ENCODE measurements at places on chromosomes 5 and 9. TPM values are rescaled to one million over a fixed set of nuclear protein-coding genes. Genes with fewer than 3 reads are reported as not detected.

The HCN1 gene
- not detected for total RNA-seq

The CD180 gene
- total RNA-seq: not detected

The TBC1D2 gene
- total RNA-seq: 4.5 TPM

The SPATA31E1 gene
- not detected for total RNA-seq

The TMEM174 gene
- not detected for total RNA-seq

The RORB gene
- 0.73 TPM for total RNA-seq

The FOXD1 gene
- not detected for total RNA-seq

The KLHL3 gene
- total RNA-seq: 2.2 TPM

The NUDT12 gene
- total RNA-seq: 13.4 TPM

The NUDT2 gene
- 23.3 TPM for total RNA-seq

The RALGPS1 gene
- 3.2 TPM for total RNA-seq

The PCDHGC4 gene
- 1.5 TPM for total RNA-seq
